AG09309 (cell line): ENCODE measurements at places on chromosomes 3 and 15.

DNA sequence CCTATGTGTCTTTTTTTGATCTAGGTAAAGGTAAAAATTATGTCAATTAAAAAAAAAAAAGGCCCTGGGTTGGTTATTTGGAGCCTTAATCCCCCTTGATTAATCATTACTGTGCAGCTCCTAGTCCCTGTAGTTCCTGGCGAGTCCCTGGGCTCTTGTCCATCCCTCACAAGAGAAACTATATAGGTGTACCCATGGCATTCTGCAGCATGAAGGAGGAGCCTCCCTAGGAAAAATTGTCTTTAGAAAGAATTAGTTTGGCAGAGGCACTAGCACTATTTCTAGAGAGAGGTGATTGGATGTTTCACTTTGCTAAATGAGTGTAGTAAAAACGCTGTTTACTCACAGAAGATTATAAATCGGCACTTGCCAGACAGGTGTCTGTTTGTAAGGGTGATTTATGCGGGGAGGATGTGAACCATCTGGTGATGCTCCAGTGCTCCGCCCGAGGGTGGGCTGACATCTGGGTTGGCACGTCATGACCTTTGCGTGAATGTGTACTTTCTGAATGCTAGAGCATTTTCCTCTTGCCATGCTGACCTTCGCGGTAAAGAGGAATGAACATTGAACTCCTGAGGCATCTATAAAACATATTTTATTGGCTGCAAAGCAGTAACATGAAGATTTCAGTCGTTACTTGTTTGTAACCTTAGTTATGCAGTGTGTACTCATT, 12.6 kb downstream of the PLCL2 start:
- peak; percentile 62 for DNase-seq

DNA sequence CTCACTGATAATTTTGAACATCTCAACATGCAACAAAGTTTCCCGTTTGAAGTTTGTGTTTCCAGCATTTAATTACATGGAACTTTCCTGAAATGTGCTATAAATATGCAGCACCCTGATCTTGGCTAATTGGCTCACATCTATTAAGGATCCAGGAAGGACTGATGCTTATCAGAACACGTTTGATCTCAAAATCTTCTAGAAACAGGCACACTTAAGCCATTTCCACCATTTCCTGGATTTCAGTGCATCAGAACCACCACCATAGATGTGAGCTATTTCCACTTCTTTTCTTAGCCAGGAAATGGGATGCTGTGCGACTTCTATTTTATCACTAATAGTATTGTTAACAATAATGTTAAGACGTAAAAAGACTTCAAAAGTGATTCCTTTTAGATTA, 228.9 kb downstream of the FEZF2 start:
- DNase-seq: no peak

DNA sequence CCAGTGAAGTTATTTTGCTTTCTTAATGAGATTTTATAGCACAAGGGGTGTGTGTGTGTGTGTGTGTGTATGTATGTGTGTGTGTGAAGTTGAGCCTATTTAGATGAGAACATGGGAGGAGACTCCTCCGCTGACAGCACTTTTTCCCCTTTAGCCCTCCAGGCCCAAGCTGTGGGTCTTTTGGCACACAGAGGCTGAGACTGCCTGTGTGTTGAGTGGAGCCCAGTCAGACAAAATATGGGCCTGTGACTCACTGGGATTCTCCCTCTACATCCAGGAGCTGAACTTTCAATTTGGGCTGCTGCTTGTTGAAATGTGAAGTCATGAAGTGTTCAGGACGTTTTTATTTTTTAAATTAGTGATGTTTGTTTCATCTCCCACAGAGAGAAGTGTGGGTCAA, 108.0 kb downstream of the MFSD1 start:
- DNase-seq: peak; percentile 37

- no peak for DNase-seq
These were observed 72.0 kb downstream of the FAM43A start for GRCh38 chr3:194757647-194758061.

- DNase-seq: no peak
These were observed 16.9 kb upstream of the FAM81A start for GRCh38 chr15:59420986-59421618.

DNA sequence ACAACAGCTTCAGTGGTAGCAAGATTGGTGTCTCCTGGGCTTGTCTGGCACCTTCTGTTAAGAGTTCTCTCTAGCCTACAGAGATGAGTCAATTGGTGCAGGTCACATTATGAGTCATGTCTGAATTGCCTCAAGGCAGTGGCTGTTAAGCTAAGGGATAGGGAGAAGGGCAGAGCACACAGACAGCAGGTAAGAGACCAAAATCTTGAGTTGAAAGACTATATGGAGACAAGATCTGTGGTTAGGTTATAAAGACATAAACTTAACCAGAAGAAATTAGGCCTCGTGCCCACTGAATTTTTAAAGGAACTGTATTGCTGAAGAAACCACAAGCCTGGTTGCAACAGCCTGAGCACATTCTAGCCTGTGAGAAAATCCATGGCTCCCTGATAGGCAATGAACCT, 19.2 kb upstream of the KPNA1 start:
- DNase-seq: peak; percentile 61

DNA sequence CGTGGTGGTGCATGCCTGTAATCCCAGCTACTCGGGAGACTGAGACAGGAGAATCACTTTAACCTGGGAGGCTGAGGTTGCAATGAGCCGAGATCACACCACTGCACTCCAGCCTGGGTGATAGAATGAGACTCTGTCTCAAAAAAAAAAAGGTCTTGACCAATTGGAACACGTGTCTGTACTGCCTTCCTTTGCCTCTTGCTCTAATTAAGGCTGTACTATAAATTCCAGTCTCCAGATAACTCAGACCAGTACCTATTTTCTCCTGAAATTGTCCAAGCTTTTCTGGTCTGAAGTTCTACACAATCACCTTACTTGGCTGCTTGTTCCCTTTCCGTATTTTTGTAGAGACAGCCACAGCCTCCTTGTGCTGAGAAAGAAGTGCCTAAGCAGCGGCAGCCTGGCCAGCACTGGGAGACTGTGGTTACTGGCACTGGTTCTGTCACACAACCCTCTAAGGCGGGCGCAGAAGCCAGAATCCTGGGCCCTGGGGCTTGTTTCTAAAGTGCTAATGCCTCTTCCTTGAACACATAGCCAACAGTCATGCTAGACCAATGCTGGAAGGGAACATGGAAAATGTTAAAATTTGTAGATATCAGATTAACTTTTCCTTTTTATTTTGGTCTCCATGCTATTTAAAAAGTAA, 6.2 kb upstream of the CEP70 start:
- peak; percentile 23 for DNase-seq

GRCh38 chr3:73681610-73682009, 56.9 kb upstream of the PDZRN3 start:
- peak; percentile 57 for DNase-seq

GRCh38 chr3:98262046-98262445, 2.0 kb upstream of the OR5H6 start:
- DNase-seq: no peak

- DNase-seq: no peak
These were observed 74.6 kb downstream of the ARRDC4 start for GRCh38 chr15:98035134-98035533.

- DNase-seq: peak; percentile 95
These were observed 110.1 kb upstream of the TPM1 start for GRCh38 chr15:62932436-62932835.

DNA sequence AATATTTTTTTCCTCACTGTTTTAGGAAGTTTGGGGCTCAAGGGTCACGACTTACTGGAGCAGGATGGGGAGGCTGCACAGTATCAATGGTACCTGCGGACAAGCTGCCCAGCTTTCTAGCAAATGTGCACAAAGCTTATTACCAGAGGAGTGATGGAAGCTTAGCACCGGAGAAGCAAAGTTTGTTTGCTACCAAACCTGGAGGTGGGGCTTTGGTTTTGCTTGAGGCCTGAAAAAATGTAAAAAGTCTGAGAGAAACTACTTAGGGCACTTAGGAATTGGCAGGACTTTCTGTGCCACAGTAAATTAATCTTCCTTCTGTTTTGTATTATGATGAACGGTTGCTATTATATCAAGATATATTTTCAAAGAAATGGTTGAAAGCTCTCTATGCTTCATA, 95.1 kb upstream of the FGF7 start:
- no peak for DNase-seq

DNA sequence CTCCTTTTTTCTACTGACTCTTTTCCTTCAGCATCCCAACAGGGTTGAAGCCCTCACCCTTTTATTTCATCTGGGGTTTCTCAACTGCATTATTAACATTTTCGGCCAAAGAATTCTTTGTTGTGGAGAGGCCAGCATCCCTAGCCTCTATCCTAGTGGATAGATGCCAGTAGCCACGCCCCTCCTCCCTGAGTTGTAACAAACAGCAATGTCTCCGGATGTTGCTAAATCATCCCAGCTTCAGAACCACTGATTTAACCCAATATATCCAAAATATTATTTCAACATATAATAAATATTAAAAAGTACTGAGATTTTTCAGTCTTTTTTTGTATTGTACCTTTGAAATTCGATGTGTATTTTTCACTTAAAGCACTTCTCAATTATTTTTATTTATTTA, 2.0 kb upstream of the RNF111 start:
- no peak for DNase-seq

- DNase-seq: no peak
These were observed 47.3 kb downstream of the WWTR1 start for GRCh38 chr3:149610351-149611105.

DNA sequence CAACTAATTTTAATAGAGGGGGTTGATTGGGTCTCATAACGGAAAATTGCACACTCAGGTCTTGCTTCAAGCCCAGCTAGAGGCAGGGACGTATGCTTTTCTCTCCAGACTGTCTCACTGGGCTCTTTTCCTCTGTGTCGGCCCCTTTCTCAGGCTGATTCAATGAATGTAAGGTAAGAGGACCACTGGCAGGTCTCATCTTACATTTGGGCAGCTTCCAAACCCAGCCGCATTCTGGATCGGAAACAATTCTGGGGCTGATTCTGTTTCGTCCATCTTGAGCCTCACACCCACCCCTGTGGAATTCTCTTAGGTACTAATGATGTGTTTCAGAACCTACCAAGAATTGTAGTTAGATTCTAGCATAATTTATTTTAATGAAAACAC, 40.7 kb downstream of the TMEM212 start:
- DNase-seq: no peak

DNA sequence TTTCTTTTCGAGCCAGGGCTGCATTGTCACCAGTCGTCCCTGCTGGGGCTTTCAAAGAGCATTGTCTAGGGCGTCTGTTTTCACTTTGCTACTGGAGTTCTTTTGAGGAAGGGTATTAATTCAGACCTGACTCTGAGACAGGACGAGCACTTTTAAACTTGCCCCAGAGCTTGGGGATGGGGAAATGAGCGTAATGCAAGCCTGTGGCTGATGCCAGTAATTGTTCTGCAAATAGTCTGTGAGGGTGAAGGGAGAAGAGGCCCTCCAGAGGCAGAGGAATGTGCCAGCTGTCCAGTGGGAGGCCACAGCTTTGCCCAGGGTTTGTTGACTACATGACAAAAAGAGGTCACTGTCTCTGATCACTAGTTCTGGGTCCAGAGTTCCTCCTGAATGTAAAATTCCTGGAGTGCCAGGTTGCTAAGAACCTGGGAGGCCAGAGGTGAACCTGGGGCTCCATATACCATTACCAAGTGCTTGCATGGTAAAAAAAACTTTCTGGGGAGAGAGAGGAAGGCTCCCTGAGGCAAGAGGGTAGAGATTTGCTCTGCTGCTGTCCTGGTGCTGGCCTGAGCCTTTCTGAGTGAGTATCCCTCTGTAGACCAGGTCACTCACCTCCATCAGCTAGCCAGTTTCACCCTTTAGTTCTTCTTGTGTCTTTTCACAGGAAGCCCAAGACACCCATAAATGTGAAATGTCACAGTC, 14.8 kb downstream of the EEFSEC start:
- no peak for DNase-seq

DNA sequence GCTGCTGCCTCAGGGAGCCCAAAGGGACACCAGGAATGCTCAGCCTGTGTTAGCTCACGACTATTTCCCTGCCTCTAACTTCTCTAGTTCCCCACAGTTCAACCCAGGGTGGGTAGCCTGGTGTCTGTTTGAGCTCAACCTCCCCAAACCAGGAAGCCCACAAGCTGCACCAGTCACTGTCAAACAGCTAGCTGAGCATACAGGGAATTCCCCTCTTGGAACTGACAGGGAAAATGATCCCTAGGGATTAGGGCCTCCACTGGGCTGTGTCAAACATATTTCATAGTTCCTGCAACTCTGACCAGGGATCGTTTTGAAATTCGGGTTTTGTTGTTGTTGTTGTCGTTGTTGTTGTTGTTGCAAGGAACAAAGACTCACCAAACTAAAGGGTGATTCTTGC, 147.1 kb upstream of the ICE2 start:
- DNase-seq: no peak

DNA sequence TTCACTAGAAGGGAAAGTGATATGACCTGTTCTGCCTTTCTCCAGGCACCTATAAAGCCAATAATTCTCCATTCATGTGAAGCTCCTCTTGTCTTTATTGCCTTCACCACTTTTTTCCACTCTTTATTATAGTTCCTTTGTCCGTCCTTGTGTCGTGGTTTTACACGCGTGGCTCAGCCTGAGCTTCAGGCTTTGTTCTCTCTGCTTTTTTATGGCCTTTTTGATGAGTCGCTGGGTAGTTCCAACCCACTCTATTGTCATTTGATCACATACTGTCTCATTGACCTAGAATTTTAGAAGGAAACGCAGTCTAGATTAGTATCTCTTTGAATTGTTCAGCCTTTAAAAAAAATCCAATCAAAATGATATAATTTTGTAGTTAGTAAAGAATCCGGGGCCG, 403.2 kb downstream of the PTPRG start:
- no peak for DNase-seq

GRCh38 chr3:6124875-6125274, 736.0 kb upstream of the GRM7 start:
- no peak for DNase-seq

DNA sequence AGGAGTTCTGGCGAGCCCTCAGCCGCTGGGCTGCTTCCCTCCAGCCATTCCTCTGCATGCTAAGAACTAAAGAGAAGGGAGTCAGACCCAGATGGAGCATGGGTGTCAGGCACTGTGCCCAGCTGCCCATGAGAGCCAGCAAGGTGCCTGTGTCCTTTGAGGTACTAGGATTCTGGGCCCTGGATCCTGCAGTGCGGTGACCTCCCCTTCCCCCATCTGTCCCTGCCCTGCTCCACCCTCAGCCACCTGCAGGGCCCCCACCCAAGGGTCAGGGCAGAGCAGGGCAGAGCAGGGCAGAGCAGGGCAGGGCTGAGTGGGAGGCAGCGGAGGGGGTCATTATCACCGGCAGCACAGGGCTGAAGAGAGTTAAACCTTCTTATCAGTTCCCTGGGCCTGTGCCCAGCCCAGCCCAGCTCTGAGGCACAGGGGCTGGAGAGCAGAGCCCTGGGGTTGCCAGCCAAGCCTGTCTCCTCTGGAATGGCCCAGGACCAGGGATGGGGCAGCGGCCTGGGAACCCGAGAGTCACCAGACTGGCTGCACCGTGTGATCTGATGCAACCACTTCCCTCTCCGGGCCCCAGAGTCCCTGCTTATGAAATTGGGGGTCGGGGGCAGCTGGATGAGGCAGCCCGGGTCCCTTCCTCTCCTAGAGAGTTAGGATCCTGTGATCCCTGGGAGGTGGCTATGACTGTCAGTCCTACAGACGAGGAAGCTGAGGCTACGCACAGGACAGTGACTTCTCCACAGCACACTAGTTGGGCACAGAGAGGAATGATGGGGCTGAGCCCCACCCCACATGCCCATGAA, 17.3 kb downstream of the ZDHHC19 start:
- no peak for DNase-seq

- DNase-seq: no peak
These were observed 58.9 kb downstream of the GTF2E1 start for GRCh38 chr3:120801484-120801883.
